NCI-H1417 (cell line): ENCODE measurements at places on chromosomes 3 and 15.
A peak's percentile ranks its signal among the peaks of the same experiment; 100 is the strongest.

DNA sequence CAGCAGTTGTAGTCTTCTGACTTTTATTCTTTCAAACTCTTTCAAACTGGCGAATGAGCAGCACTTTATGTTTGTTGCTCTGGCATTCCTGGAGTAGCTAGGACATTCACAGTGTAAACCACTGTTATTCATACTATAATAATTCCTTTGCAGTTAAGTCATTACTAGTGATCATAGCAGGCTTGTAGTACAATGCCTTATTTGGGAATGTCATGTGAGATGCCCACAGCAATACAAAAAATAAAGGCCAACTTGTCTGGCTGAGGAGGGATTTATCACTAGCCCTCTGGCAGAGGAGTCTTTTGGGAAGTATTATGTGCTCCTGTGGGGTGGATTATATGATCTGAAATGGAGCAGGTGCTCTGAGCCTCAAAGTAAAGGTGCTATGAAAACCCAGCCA, 197.2 kb downstream of the VGLL3 start:
- no peak for DNase-seq

GRCh38 chr3:43319794-43320193, 33.5 kb downstream of the SNRK start:
- DNase-seq, result no peak

DNA sequence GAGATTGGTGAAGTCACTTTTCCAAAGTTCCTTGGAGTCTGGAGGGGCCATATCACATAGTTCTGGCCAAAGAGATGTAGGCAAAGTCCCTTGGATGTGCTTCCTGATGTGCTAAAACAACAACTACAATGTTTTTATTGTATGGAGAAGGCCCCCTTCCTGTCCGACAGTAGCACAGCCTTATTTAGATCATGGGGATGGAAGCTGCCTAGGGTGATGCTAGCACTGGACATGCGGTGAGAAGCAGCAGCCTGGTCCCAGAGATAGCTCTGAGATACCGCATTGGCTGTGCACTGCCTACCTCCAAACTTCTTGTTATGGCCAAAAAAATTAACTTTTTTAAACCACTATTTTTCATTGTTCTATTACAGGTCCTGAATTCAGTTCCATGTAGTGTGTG, 137.6 kb downstream of the AQP9 start:
- no peak for DNase-seq

DNA sequence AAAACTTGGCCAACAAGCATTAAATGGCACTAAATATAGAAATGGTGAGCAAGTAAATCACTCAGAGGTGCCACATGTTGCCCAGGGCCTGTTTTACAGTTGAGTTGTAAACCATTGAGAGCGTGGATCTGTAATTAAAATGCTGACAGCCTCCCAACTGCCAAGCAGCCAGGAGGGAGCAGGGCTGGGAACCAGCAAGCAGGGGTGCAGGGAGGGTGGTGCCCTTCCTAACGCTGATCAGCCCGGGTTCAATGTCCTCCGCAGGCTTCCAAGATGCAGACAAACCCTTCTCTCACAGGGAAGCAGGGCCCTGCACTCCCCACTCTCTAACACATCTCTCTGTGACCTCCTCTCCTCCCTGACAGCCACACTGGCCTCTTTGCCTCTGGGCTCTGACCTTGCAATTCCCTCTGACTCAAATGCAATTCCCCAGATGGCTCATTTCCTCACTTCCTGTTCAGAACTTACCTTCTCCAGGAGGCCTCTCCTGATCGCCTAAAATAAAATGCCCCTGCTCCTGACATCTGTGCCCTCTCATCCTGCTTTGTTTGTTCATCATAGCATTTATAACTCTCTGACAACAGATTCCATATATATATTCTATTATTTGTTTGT, 40.0 kb downstream of the WNT7A start:
- DNase-seq, result no peak

- DNase-seq, result no peak
These were observed 67.6 kb downstream of the HES1 start for GRCh38 chr3:194203482-194204041.

- DNase-seq, result no peak
These were observed 1.6 kb downstream of the TTC21A start for GRCh38 chr3:39109086-39109485.

DNA sequence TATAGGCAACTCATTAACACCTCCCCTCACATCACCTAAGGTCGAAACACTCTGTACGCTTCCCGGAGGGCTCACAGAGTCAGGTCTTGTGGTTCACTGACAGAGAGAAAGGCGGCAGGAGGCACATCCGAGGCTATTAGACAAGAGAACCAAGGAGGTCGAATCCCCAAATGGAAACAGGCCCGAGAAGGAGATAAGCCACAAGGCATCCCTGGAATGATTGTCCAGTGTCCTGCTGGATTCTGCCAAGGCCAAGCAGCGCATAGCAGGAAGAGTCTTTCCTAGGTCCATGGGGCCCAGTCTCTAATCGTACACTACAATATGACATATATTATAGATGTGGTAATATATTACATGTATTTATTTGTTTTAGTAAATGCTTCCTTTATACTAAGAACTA, 58.5 kb downstream of the ANXA2 start:
- no peak for DNase-seq

DNA sequence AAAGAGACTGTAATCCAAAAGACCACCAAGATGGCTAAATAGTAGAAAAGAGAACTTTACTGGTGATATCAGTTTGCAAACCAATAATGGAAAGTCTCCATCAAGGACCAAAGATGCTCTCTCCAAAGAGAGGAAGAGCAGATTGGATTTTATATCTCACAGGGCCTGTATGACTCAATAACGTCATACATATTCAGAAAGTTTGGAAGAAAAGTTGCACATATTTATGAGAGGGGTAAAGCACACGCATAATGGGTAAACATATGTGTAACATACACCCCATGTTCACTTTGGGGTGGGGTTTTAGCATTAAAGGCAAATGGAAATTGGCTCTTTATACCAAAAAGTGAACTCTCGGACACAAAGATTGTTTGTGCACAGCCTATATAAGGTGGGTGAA, 274.5 kb upstream of the POU1F1 start:
- DNase-seq, result no peak

- DNase-seq, result no peak
These were observed 24.7 kb downstream of the SLC24A1 start for GRCh38 chr15:65646486-65646885.

GRCh38 chr3:174397848-174398247, 461.3 kb upstream of the NAALADL2 start:
- peak; percentile 26 for DNase-seq
